Suppressor macrophage treated with lipopolysaccharide for 1 hour (primary cell): ENCODE measurements at places on chromosomes 3 and 15.

DNA sequence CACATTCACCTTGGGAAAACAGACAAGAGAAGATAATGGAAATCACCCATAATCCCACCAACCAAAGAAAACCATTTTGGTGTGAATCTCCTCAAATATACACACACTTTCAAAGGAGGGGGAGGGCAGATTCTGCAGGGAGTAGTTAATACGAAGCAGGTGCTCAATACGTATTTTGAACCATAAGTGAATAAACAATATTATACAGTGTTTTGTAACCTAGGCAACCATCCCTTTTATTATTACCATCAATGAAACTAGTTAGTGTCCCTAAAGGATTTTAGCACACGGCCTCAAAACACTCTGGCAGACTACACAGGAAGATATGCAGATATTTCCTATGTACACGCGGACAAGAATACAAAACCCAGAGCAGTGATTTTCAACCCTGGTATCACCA is 6.1 kb downstream of the OSBPL10 start:
- DNase-seq, result no peak

DNA sequence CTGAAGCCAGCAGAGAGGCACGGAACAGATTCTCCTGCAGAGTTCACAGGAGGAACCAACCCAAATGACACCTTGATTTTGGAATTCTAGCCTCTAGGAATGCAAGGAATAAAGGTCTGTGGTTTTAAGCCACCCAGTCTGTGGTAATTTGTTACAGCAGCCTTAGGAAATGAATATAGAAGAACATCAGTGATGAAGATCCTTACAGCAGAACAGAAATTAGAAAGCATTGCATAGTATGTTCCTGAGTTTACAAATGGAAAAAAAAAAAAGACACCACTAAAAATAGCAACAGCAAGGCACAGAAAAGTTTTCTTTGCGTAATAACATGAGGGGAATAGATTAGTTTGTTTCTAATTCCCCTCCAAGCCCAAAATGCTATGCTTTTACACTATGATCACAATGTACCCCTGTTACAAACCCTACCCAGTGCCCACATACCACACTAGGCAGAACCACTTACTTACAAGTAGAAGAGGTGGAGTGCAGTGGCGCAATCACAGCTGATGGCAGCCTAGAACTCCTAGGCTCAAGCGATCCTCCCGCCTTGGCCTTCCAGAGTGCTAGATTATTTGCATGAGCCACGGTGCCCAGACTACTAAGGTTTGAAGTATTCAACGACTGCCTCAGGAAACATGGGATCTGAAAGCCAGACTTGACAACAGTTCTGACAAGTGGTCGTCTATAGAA is 84.3 kb downstream of the SHQ1 start:
- no peak for DNase-seq

DNA sequence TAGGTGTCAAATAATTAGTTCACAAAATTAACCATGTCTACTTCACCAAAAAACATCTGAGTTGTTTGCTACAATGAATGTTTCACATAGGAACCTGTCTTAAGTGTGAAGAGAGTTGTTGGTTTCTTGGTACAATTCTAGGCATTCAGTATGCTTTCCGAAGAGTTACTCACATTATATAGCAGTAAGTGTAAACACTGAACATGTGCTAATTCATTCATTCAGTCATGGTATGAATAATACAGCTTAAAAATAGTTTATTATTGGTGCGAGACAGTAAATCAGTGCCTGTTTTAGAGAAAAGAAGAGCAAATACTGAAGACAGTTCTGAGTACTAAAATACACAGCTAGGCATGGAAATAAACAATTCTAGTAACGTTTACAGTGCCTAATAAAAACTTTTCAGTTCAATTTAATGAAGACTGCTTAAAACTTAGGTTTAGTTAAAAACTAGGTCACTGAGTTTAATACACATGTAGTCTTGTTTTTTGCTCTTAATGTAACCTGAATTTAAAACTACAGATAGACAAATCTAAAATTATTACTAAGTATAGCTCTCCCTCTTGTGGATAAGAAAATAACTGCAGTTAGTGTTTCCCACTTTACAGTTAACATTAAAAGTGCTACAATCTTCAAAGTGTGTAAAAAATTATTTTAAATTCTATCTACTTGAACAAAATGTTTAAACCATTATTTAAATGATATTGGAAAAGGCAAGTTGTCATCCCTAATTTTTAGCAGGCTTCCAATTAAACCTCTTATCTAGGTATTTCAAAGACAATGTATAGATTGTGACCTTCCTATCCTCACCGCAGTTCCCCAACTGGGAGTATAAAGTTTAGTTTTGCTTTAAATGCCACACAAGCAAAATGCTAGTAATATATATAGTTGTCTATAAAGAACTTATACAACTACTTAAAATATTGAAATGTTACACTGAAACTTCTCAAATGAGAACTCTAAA is 20.1 kb upstream of the ZCWPW2 start:
- peak; percentile 73 for DNase-seq

DNA sequence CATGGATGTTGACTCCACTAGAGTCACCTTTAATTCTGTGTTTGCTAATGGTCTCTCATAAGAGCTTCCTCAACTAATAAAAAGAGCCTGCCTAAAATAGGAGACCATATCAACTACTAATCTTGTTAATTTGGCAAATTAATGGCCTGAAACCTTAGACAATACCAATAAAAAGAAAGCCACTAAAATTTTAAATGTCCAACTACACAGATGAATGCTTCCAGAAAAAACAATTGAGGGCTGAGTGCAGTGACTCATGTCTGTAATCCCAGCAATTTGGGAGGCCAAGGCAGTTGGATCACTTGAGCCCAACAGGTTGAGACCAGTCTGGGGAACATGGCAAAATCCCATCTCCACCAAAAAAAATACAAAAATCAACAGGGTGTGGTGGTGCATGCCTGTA is 230.9 kb downstream of the NSUN3 start:
- no peak for DNase-seq

- DNase-seq, result no peak
Observed at GRCh38 chr3:71813704-71814103, 28.8 kb upstream of the PROK2 start.

DNA sequence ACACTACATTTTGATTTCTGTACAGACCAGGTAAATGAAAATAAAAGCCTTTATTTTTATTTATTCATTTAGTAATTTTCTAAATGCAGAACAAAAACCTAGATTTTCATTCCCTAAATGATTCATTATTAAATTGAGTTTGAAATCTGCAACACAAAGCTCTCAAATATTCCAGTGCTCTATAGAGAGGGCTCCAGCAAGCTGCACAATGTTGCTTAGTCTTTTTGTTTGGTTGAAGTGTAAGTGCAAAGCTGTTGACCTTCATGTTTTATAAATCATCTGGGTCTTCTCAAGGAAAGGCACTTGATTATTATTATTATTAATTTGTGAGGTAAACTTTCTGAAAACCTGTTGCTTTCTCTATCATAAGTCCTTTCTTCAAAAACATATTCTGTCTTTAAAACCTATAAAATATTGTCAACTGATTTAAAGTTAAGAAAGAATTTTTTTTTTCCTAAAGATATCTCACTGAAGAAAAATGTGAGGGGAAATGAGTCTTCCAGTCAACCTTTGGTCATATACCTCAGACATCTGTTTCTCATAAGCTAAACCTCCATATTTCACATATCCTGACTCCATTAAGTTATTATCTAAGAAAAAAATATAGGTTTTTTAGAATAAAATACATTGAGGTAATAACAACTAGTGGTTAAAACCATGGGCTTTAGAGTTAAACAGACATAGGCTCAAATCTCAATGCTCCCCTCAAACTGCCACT is 100.7 kb downstream of the ZIC4 start:
- no peak for DNase-seq

DNA sequence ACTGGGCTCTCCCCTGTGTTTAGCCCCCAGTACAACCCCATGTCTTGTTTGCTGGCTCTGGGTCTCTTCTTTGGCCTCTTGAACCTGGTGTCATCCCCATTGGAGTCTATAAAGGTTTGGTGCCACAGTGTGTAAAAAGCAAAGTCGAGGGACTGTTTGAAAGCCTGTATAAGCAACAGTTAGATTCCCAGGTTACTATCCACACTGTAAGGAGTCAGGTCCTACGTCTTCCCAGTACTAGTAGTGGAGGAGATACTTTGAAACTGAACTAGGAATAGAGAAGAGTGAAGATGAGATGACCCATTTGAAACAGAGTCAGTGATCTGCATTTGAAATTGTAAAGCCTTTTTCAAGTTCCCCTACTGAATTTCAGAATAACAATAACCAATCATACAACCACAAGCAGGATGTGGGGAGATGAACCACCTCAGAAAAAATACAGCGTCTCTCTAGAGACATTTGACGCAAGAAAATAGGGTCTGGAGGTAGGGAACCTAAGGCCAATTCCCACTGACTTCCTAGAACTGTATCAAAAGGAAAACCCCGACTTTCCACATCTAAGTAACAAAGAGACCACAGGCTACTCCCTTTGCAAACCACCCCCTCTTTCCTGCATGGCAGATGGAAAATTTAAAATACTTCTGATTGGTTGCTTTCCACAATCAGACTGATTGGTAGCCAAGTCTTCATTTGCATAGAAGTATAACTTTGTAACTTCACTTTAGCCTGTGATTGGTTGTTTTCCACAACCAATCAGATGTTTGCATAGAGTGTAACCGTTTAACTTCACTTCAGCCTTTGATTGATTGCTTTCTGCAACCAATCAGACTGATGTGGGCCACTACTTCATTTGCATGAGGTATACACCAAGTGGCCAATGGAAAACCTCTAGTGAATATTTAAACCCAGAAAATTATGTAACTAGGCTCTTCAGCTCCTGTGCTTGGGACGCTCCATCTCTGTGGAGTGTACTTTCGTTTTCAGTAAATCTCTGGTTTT is 49.9 kb upstream of the NEDD4 start:
- DNase-seq, result peak; percentile 50

DNA sequence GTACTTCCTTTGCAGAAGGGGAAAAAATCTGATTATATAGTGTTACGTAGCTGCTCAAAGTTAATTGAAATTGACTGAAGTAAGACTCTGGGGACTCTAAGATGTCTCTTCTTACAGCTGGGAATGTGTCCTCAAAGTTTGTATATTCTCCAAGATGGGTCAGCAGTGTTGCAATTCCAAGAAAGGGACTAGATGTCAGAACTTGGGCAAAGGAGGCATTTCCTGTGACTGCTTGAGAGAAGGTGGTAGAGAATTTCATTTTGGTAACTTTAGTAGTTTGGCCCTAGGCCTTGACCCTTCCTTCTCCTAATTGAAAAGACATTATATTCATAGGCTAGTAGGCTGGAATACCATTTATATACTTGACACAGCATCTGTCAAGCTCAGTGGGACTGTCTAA is 33.9 kb downstream of the PTPRG start:
- DNase-seq, result no peak

- DNase-seq, result no peak
Observed at GRCh38 chr15:79209690-79210089, 72.8 kb upstream of the ANKRD34C start.

DNA sequence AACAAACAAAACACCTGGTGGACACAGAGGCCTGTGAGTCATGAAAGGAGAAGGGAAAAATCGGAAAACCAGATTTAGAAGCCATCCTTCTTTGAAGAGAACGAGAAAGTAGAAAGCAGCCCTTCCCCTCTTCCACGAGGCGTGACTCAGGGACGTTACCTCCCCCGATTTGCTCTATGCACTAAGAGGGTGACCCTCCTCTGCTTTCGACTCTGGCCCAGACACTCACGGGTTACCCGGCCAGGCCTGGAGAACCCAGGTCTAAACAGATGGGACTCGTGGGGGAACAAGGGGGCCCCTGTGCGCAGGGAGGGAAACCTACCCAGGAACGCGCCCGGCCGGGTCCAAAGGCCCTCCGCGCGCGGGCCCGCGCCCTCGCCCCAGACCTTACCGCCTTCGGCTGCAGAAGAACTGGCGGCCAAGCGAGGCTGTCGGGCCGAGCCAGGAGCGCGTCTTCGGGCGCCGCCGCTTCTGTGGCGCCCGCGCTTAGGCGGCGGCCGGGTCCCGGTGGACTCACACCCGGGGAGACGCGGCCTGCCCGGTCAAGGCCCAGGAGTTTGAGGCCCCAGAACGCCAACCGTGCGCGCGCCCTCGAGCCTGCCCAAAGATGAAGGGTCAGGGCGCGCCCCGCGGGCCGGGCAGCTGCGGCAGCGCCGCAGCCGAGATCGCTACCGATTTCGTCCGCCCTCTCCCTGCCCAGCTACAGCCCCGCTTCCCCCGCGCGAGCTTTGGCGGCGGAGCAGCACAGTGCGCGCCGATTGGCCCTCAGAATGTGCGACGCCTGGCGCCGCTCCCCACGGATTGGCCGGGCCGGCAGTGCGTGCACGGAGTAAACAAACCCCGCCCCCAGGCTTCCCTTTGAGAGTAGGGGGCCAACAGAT is at the start of gene TFDP2:
Gene TFDP2 (minus strand): TSS at position 753 of the 881 bp plus-strand sequence. CDS start 47,795 bp downstream, outside the sequence.
- DNase-seq, result peak; percentile 91

- no peak for DNase-seq
Observed at GRCh38 chr15:37877851-37878741, 56.3 kb upstream of the TMCO5A start.

DNA sequence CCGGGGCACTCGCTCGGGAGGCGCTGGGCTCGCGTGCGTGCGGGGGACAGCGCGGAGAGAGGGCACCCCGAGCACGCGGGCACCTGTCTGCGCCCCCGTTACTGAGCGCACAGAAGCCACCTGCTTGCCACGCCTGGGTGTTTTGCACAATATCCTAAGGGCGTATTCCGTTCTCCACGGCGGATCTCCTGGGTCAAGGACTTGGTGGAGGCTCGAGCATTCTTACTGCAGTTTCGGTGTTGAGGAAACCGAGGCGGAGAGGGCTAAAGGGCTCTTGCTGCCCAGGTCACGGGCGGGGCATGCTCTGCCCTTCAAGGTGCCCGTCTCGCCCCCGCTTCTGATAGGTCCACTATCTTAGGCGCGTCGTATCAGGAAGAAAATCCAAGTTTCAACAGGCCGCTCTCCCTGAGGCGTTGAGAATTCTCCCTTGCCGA is 526 bp downstream of the GPD1L start:
- no peak for DNase-seq

- peak; percentile 49 for DNase-seq
Observed at GRCh38 chr15:78878356-78878755, 5.7 kb downstream of the MORF4L1 start.
